Breast epithelium (tissue), 4 donors: ENCODE measurements at places on chromosomes 5 and 9. TPM values are rescaled to one million over a fixed set of nuclear protein-coding genes. Genes with fewer than 3 reads are reported as not detected.

- no peak overlapping the region for H3K27ac ChIP-seq
- no peaks in the 10 kb centered on the region for H3K27me3 ChIP-seq
- no peaks in the 10 kb centered on the region for H3K4me1 ChIP-seq
These were observed 251.5 kb upstream of the TNC start for GRCh38 chr9:115369322-115369957.

- no peak for DNase-seq
- H3K4me3 ChIP-seq, result no peak overlapping the region
- no peaks in the 10 kb centered on the region for H3K4me1 ChIP-seq
These were observed 7.3 kb upstream of the DHFR start for GRCh38 chr5:80662108-80662507.

DNA sequence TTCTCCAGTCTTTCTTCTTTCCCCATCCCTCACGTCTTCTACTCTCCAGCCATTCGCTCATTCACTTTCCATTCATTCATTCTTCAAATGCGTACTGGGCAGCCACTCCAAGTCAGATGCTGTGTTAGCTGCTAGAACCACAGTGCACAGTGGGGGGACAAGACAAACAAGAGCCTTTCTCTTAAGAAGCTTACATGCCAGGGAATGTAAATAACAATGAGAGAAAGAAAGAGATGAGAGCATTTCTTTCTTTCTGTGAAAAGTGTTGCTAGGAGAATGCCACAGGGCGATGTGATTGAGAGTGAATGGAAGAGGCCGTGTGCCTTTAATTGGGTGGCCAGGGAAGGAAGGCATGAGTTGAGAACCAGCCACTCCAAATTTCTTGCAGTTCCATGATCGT, 46.3 kb upstream of the SMIM23 start:
- no peak for DNase-seq
- no peaks in the 10 kb centered on the region for H3K27me3 ChIP-seq
- no peak overlapping the region for H3K27ac ChIP-seq
- no peaks in the 10 kb centered on the region for H3K36me3 ChIP-seq
- H3K4me3 ChIP-seq, result no peak overlapping the region
- no peaks in the 10 kb centered on the region for H3K4me1 ChIP-seq

DNA sequence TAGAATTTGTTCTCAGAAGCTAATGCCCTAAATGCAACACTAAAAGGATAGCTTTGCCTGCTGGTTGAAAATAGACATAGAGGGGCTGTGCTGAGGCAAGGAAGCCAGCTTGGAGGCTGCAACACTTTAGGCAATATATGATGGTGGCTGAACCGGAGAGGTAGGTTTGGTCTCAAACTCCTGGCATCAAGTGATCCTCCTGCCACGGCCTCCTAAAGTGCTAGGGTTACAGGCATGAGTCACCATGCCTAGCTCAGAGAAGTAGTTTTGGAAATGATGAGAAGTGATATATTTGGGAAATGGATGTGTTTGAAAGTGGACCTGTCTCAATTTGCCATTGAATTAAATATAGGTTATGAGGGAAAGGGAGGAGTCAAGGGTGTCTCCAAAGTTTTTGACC, 10.0 kb downstream of the DUSP1 start:
- no peaks in the 10 kb centered on the region for H3K36me3 ChIP-seq
- no peak for DNase-seq
- no peaks in the 10 kb centered on the region for H3K4me1 ChIP-seq
- no peaks in the 10 kb centered on the region for H3K27me3 ChIP-seq
- H3K27ac ChIP-seq, result no peak overlapping the region
- H3K4me3 ChIP-seq, result no peak overlapping the region

The SLCO4C1 gene
- not detected for total RNA-seq

- no peak for DNase-seq
- no peaks in the 10 kb centered on the region for H3K36me3 ChIP-seq
- H3K4me1 ChIP-seq, result no peaks in the 10 kb centered on the region
- no peak overlapping the region for H3K27ac ChIP-seq
- no peaks in the 10 kb centered on the region for H3K27me3 ChIP-seq
These were observed 69.6 kb downstream of the CWC27 start for GRCh38 chr5:64838376-64838775.

The ZNF169 gene
- 12.6 TPM for total RNA-seq

The C5orf63 gene
- 4.0 TPM for total RNA-seq

DNA sequence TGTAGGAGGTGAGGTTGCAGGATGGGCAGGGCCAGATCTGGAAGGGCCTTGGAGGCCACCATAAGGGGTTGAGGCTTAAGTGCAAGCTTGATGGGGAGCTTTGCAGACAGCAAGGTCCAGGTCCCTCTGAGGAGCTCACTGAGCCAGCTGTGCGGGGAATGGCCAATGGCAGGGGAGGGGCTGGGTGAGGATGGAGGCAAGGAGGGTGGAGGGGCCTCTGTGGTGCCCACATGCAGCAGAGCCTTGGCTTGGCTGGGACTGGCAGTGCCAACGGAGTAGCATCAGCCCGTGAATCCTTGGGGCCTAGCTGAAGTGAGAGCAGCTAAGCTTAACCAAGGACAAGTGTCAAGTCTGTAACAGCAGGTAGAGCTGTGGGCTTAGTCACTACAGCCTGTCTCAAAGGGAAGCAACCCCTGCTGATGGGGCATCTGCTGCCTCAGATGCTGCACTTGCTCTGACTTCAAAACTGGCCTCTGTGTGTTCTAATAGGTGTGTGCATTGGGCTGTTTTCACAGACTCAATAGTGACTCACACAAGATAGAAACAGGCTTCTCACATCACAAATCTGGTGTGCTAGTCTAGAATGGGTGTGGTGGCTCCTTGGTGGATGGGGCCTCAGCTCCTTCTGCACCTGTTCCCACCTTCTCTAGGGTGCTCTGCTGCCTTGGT, 16.3 kb downstream of the GALNT12 start:
- H3K36me3 ChIP-seq, result no peaks in the 10 kb centered on the region
- DNase-seq, result no peak
- no peak overlapping the region for H3K4me3 ChIP-seq
- H3K27ac ChIP-seq, result no peak overlapping the region
- peaks cover 4% of the 10 kb centered on the region for H3K27me3 ChIP-seq

DNA sequence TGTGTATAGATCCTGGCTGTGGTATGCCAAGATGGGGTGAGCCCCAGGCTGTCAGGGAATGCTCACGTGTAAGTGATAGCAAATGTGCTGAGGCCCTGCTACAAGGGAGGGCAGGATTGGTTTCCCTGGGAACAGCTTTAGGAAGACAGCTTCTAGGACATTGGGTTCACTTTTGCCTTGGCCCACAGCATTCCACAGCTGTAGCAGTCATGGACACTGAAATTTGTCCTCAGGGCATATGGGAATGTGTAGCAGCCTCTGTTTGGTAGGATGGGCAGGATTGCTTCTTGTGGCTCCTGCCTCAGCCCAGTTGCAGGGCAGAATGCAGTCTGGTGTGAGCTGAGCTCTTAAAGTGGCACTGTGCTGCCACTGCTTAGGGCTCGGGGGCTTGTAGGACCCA, 1061.7 kb upstream of the WWC1 start:
- H3K4me1 ChIP-seq, result no peaks in the 10 kb centered on the region
- H3K36me3 ChIP-seq, result no peaks in the 10 kb centered on the region
- H3K4me3 ChIP-seq, result no peak overlapping the region

- H3K4me3 ChIP-seq, result no peak overlapping the region
- no peaks in the 10 kb centered on the region for H3K27me3 ChIP-seq
- H3K36me3 ChIP-seq, result no peaks in the 10 kb centered on the region
- H3K27ac ChIP-seq, result no peak overlapping the region
- no peaks in the 10 kb centered on the region for H3K4me1 ChIP-seq
- no peak for DNase-seq
These were observed 169.7 kb upstream of the MAST4 start for GRCh38 chr5:66426259-66427138.

DNA sequence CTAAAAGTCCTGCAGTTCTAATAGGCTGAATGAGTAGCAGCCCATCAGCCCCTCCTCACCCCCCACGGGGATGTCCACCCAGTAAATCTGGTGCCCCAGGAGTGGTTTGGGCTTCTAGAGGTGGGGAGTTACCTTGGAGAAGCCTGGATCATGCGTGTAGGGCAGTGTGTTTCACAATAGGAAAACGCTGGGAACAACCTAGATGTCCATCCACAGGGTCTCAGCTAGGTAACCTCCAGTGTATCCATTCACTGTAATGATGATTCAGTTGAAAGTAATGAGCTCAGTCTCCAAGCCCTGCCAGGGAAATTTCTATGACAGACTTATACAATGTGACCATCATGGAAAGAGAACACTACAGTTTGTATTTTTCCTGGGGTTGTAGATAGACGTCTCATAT, 51.8 kb downstream of the NDST1 start:
- H3K27me3 ChIP-seq, result no peaks in the 10 kb centered on the region
- no peaks in the 10 kb centered on the region for H3K36me3 ChIP-seq
- no peak for DNase-seq

- peaks cover 3% of the 10 kb centered on the region for H3K4me1 ChIP-seq
- no peaks in the 10 kb centered on the region for H3K27me3 ChIP-seq
- peak overlapping the region; percentile 10 for H3K27ac ChIP-seq
- DNase-seq, result no peak
These were observed 674 bp upstream of the TNFSF15 start for GRCh38 chr9:114806526-114806900.

- no peak for DNase-seq
- H3K4me3 ChIP-seq, result no peak overlapping the region
- no peaks in the 10 kb centered on the region for H3K27me3 ChIP-seq
- H3K36me3 ChIP-seq, result no peaks in the 10 kb centered on the region
- no peaks in the 10 kb centered on the region for H3K4me1 ChIP-seq
These were observed 333.5 kb downstream of the EFNA5 start for GRCh38 chr5:107337281-107337680.
